Panc1 (cell line): ENCODE measurements at places on chromosomes 1 and 21. TPM values are rescaled to one million over a fixed set of nuclear protein-coding genes. Genes with fewer than 3 reads are reported as not detected.

XKR8 gene
- 10.6 TPM for total RNA-seq

CR1 gene
- total RNA-seq = not detected

FMO2 gene
- total RNA-seq = 0.08 TPM

GRCh38 chr1:244804841-244805240, 30.6 kb upstream of the COX20 start:
- no peak for DNase-seq

DNA sequence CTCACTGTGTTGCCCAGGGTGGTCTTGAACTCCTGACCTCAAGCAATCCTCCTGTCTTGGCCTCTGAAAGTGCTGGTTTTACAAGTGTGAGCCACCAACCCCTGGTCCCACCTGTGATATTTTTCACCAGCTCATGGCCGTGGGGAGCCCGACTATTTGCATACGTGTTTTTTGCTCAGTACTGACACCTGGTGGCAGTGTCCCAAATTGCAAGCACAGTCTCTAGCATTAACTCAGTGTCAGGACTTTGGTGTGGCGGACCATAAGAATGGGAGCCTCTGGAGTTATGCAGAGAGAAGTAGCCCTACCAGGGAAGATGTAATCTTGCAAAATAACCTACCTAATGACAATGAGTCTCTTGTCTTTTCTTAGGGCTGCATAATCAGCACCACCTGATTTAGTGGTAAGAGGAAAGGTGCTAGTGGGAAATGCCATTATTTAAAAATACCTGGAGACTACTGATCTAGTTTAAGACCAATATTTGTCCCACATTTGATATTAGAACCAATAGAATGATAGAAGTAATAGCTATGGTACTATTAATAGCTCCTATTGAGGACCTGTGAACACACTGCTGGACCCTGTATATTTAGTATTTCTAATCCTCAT, 305.4 kb downstream of the DISC1 start:
- DNase-seq = no peak

GRCh38 chr1:46277658-46278373, 25.6 kb downstream of the LRRC41 start:
- DNase-seq = no peak

GRCh38 chr1:48602349-48602748, 130.3 kb upstream of the SPATA6 start:
- no peak for DNase-seq

ZNF695 gene
- 14.7 TPM for total RNA-seq

GRCh38 chr1:16717336-16718098, 22.8 kb upstream of the RNU1-4 start:
- no peak for DNase-seq

- no peak for DNase-seq
Observed at GRCh38 chr1:160128636-160129035, 13.1 kb downstream of the ATP1A2 start.

RNF186 gene
- total RNA-seq = not detected

- no peak for DNase-seq
Observed at GRCh38 chr21:25422610-25423608, 184.4 kb downstream of the MRPL39 start.

GRCh38 chr21:46650476-46651098, 15.1 kb downstream of the PRMT2 start:
- no peak for DNase-seq

AQP10 gene
- not detected for total RNA-seq

LCE1B gene
- total RNA-seq = not detected

- no peak for DNase-seq
Observed at GRCh38 chr1:76285578-76286135, 211.1 kb downstream of the ST6GALNAC3 start.

GRCh38 chr21:45655124-45655523, 11.6 kb downstream of the PCBP3 start:
- DNase-seq = no peak

INSRR gene
- not detected for total RNA-seq

EFNA1 gene
- total RNA-seq = 23.8 TPM

GRCh38 chr1:19793360-19794046, 6.2 kb downstream of the TMCO4 start:
- no peak for DNase-seq

TSSK3 gene
- 3.6 TPM for total RNA-seq

C4BPB gene
- total RNA-seq = 0.62 TPM

GRCh38 chr1:162412002-162412401, at the start of gene SH2D1B:
Gene SH2D1B (minus strand): TSS chr1:162412136. CDS start chr1:162412016, 120 bp downstream.
- no peak for DNase-seq

PLXNA2 gene
- total RNA-seq = 0.98 TPM

GRCh38 chr1:226542623-226543103, 5.9 kb upstream of the STUM start:
- DNase-seq = no peak

TFF2 gene
- 1.1 TPM for total RNA-seq

DNA sequence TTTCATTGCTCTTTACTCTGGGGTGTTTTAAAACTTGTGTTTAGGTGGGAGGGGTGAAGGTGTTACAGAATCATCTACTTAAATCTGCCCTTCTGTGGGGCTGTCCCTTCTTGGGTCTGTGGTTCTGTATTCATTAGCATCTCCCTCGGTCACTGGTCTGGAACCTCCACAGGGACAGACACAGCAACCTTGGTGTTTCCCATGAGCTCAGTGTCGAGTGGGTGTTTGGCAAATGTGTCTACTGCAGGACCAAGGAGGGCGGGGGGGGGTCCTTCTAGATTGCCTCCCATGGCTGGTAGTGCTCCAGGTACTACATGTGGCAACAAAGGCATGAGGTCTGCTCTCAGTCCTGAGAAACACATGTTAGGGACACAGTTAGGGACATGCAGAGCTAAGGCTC, 273.4 kb downstream of the PCP4 start:
- no peak for DNase-seq

PROK1 gene
- total RNA-seq = not detected

GRCh38 chr1:246527402-246528088, 20.5 kb upstream of the SMYD3 start:
- DNase-seq = no peak

- no peak for DNase-seq
Observed at GRCh38 chr1:247209396-247209795, 37.6 kb upstream of the ZNF124 start.

DNA sequence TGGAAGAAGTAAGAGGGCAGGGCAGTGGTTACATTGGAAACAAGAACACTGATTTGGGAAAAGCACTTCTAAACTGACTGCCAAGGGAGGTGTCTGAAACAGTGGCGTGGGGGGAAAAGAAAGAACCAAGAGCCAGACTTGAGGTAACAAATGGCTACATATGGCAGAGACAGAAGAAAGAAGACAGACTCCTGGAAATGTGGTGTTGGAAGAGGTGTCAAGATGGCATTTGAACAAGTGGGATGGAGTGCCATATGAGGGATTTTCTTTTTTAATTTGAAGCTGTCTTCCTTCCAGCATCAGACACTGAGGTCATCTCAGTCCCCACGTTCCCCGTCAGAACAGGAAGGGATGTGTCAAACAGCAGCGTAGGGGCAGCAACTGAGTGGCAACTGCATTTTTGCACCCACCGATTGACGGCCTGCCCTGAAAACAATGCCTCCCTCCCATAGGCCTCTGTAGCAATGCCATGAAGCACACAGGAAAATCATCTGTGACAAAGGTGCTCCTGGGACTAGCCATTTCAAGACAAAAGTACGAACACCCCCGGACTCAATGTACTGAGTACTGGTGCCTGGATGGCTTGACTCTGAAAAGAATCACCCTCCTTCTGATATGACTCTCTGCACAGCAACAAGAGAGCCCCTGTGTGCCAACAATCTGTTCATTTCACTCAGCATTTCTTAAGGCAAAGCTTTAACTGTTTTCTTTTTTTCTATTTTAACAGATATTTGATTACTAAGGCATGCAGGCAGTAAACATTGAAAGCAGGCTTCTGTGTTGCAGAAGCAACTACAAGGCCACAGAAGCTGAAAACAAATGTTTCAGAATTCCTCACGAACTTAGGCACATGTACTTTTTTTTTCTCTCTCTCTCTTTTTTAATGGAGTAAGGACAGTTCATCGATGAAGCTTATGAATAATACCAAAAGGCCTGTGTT, 37.0 kb downstream of the LPAR3 start:
- DNase-seq = no peak

SLC45A1 gene
- 11.3 TPM for total RNA-seq

- DNase-seq = no peak
Observed at GRCh38 chr1:168570652-168571051, 5.8 kb upstream of the XCL1 start.

- DNase-seq = no peak
Observed at GRCh38 chr21:42161956-42162681, 56.8 kb upstream of the ABCG1 start.

DNA sequence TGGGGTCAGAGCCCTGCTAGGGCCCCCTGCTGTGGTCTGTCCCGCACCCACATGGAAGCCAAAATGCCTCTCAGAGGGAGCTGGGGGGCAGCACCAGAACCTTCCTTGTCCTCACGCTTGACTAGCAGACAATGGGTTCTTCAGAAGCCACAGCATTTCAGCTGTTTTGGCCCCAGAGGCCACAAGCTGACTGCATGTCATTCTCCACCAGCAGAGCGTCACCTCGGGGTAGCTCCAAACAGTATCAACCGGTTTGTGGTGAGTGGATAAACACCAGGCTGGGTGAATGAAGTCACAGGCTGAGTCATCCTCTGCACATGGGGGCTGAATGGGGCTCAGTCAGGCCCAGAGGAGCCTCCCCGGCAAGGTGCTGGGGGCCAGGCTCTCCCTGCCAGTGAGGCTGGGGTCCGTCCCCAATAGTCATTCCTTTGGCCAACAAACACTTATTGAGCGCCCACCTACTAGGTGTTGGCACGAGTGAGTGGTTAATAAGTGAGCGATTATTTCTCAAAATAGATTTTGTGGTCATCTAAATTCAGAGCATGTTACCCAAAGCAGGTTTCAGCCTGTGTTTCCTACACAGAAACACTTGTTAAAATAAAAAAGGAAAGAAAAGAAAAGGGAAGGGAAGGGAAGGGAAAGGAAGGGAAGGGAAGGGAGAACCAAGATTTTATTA, 9.1 kb downstream of the OLIG1 start:
- peak; percentile 0 for DNase-seq

DNA sequence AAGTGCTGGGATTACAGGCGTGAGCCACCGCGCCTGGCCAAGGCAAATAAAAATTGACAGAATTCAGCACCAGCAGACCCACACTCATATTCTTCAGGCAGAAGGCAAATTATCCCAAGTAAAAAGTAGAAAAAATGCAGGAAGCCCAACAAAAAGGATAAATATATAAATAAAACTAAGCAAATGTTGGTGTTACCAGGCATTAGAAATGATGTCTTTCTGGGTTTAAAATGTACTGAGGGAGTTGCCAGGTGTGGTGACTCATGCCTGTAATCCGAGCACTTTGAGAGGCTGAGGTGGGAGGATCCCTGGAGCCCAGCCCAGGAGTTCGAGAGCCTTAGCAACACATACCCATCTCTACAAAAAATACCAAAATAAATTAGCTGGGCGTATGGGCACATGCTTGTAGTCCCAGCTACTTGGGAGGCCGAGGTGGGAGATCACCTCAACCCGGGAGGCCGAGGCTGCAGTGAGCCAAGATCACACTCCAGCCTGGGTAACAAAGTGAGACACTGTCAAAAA, 6.3 kb downstream of the INTS11 start:
- no peak for DNase-seq

DNA sequence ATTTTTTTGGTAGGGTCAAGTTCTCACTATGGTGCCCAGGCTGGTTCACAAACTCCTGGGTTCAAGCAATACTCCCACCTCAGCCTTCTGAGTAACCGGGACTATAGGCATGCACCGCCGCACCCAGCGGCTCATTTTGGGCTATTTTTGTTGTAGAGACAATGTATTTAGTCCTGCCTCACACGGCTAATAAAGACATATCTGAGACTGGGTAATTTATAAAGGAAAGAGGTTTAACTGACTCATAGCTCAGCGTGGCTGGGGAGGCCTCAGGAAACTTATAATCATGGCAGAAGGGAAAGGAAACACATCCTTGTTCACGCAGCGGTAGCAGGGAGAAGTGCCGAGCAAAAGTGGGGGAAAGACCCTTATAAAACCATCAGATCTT, 4.2 kb downstream of the CELA2A start:
- DNase-seq = no peak

GRCh38 chr1:6246497-6247467, 2.8 kb downstream of the HES3 start:
- peak; percentile 51 for DNase-seq

CATSPERE gene
- 0.31 TPM for total RNA-seq

- DNase-seq = no peak
Observed at GRCh38 chr1:21702780-21703179, 33.6 kb upstream of the RAP1GAP start.

- DNase-seq = no peak
Observed at GRCh38 chr1:118947790-118948189, 40.4 kb downstream of the TBX15 start.

- peak; percentile 20 for DNase-seq
Observed at GRCh38 chr1:239361403-239361802, 25.0 kb upstream of the CHRM3 start.

DNA sequence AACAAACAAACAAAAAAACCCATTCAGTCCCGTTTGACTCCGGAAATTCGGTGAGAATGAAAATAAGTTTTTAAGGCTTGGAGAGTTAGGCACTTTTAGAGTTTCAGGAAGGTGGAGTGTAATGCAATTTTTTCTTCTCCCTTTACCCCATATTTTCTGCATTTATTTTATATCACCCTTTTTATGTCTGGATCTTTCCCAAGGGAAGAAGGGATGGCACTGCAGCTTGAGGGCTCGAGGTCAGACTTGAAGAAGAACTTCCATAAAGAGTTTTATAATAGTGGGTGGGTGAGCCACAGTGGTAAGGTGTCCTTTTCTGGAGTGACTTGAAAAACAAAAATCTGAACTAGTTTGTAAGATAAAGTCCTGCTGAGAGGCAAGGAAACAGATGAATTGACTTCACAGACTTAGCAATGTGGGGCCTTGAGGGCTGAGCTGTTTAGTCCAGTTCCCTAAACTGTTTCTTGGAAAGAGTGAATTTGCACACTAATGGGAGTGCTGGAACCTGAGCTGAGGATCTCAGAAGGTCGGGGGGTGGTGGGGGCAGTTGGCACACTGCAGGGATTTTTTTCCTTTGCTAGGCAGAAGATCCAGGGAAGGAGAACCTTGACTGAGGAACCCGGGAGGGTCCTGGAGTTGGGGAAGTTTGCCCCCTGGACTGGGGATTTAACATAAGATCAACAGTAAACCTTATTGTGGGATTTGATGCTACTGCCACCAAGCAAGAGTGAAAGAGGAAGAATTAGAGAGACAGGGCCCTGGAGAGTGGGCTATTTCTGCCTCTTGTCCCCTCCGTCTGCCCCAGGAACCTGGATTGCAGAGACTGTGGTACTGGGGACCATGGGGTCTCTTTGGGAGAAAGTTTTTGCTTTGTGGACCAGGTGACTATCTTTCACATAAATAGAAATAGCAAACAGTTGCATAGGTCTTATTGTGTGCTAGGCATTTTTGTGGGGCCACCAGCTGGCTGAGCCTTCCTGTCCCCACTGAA, 1.8 kb upstream of the MEX3A start:
- DNase-seq = no peak

- DNase-seq = no peak
Observed at GRCh38 chr1:196214866-196215265, 393.4 kb downstream of the KCNT2 start.
